Nucleus accumbens (tissue), 56 donors: ENCODE measurements at places on chromosomes 12 and 14.

GRCh38 chr12:108653082-108653516 lies 19.4 kb upstream of the SELPLG start:
- no peak for DNase-seq

- no peak for DNase-seq
Measured at GRCh38 chr12:20415641-20416040, 47.3 kb downstream of the PDE3A start.

- DNase-seq = no peak
Measured at GRCh38 chr12:106950591-106950990, 5.1 kb upstream of the TMEM263 start.

- no peak for DNase-seq
Measured at GRCh38 chr12:11543457-11544158, 105.9 kb upstream of the ETV6 start.

- DNase-seq = no peak
Measured at GRCh38 chr12:94272280-94272679, 123.9 kb downstream of the PLXNC1 start.

DNA sequence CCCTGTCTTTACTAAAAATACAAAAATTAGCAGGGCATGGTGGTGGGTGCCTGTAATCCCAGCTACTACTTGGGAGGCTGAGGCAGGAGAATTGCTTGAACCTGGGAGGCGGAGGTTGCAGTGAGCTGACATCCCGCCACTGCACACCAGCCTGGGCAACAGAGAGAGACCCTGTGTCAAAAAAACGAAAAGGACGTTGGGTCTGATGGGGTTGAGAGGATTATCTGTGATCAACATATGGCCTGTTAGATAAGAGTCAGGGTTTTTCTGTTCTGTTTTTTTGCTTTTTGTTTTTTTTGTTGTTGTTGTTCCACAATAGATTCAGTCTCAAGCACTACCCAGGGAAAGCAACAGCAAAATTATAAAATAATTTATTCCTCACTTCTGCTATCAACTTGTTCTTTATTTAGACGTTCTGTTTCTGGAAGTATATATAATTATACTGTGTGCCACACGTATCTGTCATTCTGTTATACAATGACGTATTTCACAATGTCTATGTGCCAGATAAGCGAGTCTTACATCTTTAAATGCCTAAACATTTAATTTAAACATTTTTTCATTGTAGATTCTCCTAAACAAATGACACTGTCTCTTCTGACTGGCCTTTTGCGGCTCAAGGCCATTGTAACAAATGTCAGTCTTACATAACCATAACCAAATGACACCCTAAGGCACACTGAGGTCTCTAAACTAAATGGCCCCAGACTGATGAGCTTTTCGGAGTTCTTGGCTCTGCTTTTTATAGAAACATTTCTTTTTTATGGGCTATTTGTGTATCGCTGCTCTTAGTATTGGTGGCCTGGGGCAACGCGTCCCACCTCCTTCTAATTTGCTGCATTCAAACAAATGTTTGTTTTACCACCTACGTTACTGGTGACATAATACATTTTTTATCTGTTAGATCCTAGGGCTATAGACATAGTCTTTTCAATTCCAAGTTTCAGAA lies 7.2 kb upstream of the P2RX4 start:
- DNase-seq = no peak

DNA sequence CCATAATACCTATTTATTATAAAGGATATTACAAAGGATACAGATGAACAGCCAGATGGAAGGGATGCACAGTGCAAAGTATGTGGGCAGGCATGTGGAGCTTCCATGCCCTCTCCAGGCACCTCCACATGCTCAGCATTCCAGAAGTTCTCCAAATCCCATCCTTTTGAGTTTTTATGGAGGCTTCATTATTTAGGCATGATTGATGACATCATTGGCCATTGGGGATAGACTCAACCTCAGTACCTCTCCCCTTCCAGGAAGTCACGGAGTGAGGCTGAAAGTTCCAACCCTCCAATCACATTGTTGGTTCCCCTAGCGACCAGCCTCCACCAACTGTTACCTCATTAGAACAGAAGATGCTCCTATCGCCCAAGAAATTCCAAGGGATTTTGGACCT lies 156.4 kb downstream of the ATP23 start:
- no peak for DNase-seq

DNA sequence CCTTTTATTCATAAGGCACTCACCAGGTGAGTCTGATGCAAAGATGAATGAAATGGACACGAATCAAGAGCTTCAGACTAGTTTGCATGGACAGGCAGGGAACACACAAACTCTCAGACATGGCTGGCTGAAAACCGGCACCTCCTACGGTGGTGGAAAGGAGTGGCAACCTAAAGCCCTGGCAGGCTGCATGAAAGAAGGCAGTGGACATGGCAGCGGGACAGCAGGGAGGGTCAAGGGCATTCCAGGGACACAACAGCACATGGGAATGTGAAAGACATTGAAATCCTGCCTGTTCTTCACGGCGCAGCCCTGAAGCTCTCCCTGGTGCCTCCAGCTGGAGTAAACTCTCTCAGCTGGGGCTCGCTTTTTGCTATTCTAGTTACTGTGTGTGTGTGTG lies 16.6 kb upstream of the LRTM2 start:
- no peak for DNase-seq

- no peak for DNase-seq
Measured at GRCh38 chr14:104072586-104072985, 12.9 kb upstream of the ASPG start.

DNA sequence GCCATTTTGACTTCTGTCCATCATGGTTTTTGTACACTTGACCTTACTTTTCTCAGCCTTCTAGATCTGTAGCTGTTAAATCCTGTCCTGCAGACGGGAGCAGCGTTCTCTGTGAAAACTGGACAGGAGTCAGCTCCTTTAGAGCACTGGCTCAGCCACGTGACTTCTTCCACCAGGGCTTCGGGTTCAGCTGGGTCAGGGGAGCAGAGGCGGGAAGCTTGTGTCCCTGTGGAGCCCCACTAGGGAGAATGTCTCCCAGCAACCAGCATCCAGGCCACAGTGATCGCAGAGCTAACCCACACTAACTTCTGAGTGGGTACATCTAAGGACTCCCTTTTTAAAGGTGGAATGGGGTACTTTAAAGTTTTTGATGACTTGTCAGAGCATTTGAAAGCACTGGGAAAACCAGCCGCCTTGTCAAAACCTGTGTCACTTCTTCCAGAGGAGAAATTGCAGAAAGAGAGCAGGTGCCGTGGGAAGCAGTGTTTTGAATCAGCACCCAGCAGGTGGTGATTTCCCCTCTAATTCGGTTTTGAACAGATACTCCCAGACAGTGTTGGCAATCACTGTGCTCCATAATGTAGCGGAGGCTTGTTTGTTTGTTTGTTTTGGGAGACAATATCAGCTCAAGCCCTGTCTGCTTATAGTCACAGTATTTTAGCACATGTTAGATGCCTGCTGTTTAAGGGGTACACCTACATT lies 17.9 kb downstream of the DERA start:
- peak; percentile 15 for DNase-seq

DNA sequence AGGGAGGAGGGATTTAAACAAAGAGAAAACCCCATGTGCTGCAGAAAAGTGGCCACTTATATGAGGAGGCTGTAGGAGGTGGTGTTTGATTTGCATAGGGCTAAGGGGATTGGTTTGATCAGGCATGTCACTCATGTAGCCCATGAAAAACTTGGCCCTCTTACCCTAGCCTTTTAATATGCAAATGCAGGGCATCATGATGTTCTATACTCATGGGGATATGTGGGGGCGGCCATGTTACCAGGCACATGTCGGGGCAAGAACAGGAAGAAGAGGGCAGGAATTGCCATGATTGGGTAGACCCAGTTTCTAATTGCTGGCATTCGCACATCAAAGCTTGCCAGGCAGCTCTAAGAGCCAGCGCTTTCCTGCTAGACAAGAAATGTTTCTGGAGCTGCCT lies 28.8 kb downstream of the KLRK1 start:
- peak; percentile 59 for DNase-seq

DNA sequence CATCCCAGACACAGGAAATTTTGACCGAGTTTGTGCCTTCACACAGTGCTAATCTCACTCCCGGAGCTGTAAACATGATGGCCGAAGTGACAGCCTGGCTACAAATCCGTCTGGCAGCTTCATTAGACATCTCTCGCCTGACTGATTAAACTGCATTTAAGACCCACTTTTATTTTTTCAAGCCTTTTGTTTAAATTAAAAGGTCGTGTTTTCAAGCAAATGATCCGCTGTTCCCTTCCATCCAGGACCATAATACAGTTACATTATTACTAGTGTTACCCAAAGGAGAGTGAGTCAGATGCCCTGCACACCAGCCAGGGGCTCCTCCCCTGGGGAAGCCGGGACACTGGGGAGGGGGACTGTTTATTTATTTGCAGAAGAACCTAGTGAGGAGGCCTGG lies 200.2 kb downstream of the EXOC5 start:
- DNase-seq = no peak

DNA sequence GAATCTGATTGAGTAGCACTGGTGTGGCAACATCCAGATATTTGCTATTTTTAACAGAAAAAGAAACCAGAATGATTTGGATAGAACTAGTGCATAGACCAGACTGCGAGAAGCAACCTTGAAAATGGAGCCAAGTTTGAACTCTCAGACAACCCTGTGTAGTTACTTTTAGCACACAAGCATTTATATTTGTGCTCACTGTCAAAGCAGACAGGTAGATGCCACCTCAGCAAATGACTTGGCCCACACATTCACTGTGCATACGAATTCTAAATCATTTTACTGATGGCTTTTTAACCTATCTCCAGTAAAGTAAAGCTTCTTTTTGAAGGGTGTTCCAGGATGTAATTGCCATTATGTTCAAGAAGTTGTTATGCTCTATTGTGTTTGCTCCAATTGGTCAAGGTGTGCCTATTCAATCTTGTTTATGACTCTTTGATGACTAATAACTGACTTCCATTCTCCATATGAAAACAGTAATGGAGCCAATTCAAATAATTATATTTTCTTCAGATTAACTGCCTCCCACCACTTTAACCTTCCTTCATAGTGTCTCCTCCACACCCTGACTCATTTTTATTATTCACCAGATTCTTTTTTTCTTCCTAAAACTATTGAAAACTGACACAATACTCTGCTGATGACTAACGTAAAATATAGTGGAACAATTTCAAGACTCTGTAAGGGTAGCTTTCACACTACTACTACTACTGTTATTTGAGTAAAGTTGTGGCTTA lies 138.5 kb downstream of the CCER1 start:
- DNase-seq = no peak

DNA sequence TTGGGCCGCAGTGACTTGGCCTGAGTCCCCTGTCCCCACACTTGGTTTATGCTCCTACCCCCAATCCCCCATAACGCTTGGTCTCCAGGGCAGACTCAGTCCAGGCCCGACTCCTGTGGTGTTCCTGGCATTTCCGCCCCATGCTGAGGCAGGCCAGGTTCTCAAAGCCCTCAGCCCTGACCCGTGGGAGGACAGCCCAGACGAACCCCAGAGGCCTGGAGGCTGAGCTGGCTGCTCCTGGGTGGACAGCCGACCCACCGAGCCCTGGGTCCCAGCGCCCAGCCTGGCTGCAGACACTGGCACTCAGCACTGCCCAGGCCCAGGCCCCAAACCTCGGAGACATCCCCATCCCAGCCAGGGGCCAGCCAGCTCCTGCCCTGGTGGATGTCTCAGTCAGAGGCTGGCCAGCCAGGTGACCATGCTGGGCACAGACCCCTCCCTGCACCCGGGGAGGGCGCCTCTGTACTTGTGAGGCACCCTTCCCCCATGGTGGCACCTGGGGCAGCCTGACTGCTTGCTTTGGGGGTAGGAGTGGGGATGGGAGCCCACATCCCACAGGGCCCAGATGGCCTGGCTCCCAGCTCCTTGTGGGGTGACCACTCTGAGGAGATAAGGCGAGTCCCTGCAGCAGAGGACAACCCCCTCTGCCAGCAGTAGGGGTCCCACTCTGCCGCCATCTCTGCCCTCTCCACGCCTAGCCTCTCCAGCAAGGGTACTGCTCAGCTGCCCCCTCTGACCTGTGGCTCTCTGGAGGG lies 1.4 kb downstream of the PLD4 start:
- no peak for DNase-seq
